ENCODE measurements at places on chromosomes 1 and 21. TPM values are rescaled to one million over a fixed set of nuclear protein-coding genes. Genes with fewer than 3 reads are reported as not detected.

DNA sequence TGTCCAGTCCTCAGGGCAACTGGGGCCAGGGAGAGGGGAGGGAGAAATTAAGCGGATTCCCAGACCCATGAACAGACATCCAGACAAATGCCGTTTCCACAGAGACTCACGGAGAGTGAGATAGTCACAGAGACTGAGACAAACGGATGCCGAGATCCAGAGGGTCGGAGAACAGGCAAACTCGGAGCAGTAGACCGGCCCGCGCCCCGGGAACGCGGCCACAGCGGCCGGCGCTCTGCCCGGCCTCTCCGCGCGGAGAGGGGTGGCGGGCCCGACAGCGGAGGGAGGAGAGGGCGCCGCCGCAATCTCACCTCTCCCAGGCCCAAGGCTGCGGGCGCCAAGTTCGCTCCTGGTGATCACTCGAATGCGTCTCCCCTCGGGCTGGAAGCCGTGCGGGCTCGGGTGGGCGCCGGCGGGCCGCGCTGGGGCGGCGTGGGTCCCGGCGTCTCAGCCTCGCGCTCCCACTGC lies 831 bp upstream of the FOXD2 start:
- no peak for DNase-seq

GRCh38 chr1:173590557-173590956 lies 12.3 kb downstream of the SLC9C2 start:
- no peak for DNase-seq

The SLC26A9 gene
- total RNA-seq = 0.62 TPM

The SERINC2 gene
- total RNA-seq = 34.1 TPM
